Gastrocnemius medialis (tissue), 4 donors: ENCODE measurements at places on chromosomes 11 and 22. TPM values are rescaled to one million over a fixed set of nuclear protein-coding genes. Genes with fewer than 3 reads are reported as not detected.

The OR51B5 gene
- total RNA-seq: not detected

The NCF4 gene
- 3.1 TPM for total RNA-seq

The LRRC56 gene
- 0.29 TPM for total RNA-seq

The FIBIN gene
- 23.6 TPM for total RNA-seq

The LIF gene
- total RNA-seq: not detected

The INSC gene
- not detected for total RNA-seq

The OR52D1 gene
- total RNA-seq: not detected

The OR2AT4 gene
- not detected for total RNA-seq

DNA sequence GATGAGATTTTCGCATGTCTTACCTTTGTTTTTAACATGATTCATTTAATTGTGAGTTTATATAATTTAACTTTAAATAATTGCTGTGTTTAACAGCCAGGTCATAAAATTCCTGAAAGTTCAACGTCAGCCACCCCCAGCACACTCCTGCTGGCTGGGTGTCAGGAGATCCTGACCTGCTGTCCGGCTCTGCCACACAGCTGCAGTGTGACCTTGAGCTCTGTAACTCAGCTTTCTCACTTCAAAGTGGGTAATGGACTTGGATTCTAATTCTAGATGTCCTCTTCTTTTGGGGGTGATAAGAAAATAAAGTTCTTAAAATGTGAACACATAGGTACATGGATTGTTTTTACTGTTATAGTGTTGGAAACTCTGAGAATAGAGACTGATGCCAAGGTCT is 10.9 kb downstream of the VPS26B start:
- DNase-seq: no peak

DNA sequence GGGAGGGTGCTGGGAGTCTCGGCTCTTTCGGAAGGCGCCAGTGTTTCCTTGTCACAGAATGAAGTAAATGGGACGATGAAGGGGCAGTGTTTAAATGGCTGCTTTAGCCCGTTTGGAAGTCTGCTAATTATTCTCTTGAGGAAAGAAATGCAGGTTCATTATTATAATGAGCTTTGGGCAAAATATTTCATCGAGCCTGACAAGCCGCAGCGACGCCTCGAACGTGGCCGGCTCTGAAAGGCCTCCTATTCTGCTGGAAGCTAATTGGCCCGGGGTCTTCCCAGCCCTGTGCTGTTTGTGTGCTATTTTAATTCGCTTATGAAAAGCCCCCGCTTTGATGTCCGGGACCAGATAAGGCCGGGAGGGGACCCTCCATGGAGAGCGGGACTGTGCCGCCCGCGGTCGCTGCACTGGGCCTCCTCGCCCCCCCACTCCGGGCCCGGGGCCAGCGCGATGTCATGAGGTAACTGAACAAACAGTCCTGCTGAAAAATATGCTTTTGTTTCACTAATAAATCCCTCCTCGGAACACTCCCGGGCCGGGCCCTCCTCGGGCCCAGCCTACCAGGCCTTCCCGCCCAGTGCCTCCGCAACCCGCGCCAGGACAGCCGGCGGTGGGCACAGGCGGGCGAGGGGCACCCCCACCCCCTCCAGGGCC is 78.4 kb downstream of the CDKN1C start:
- peak; percentile 15 for DNase-seq

DNA sequence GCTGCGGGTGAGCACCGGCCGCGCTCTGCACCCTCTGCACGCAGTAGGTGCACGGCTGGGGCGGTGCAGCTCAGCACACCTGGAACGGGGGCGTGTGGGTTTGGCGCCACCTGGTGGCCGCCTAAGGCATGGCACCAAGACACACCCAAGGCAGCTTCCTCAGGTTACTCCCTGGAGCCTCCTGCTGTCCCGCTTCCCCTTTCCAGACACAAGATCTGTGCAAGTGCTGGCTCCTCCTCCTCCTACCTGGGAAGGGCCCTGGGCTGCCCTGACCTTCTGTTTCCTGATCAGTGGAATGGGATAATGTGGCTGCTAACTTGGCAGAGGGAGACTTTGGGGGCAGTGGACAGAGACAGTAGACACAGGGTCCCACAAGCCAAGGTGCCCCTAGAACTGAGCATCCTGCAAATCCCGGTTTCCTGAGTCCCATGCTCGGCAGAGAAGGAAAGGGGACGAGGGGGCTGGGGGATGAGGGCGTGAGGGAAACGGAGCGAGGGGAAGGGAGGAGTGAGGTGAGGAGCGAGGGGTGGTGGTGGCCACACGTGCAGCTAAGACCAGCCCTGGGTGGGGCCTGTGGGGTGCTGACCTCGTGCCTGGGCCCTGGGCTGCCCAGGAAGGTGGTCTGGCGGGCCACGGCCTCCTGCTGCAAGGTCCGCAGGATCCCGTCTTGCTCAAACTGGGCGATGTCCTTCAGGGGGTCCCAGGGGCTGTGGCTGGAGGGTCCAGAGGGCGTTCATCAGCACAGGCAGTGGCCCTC is 34.8 kb upstream of the CARS1 start:
- DNase-seq: peak; percentile 38

- no peak for DNase-seq
These were observed 296.2 kb downstream of the NTM start for GRCh38 chr11:131666617-131667016.

GRCh38 chr11:85835729-85836128 is 19.5 kb upstream of the CCDC83 start:
- DNase-seq: no peak

DNA sequence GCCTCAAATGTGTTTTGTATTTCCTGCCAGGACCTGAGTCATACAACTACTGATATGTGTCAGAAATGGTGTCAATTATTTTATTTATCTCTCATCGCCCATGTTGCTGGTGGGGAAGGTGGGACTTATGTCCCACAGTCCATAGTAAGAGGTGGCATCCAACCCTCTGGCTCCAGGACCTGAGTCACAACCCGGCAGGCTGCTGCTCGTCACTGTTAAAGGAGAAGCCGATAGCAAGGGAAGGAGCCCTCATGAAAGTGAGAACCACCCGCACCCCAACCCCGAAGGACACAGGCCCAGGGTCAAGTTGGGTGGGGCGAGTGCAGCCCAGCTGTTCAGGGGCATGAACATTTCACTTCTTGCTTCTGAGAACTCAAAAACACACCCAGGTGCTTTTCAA is 33.1 kb upstream of the TP53I11 start:
- no peak for DNase-seq

DNA sequence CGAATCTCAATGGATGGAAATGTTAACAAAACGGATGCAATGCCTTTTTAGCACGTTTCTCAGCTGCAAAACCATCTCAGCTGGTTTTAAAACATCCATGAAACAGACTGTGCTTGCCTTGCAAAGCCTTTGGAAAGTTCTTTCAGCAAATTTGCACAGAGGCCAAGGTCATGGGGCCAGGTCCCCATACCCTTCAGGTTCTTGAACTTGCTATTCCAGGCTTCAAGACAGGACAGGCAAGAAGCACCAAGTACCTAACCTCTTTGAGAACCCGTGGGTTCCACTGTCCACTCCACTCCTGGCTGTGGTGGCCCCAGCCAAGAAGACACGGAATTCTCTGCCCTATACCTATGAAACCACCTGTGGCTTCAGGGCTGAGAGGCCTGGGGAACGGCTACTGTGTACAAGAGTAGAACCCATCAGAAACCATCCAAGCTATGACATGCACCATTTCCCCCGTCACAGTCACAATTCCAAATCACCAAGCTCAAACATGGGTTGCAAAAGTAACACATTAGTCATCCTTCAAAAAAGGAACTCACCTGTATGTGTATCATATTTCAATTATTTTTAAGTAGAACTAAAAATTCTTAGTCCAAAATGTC is 17.0 kb downstream of the TNKS1BP1 start:
- peak; percentile 16 for DNase-seq

GRCh38 chr11:129749141-129749540 is 66.5 kb upstream of the TMEM45B start:
- DNase-seq: no peak

- no peak for DNase-seq
These were observed 257.6 kb downstream of the LUZP2 start for GRCh38 chr11:24754406-24754805.

- DNase-seq: no peak
These were observed 2.7 kb upstream of the CLMP start for GRCh38 chr11:123197711-123198110.

- no peak for DNase-seq
These were observed 29.9 kb downstream of the CWF19L2 start for GRCh38 chr11:107427569-107428180.

- no peak for DNase-seq
These were observed 90.9 kb downstream of the RRAS2 start for GRCh38 chr11:14267861-14268635.

DNA sequence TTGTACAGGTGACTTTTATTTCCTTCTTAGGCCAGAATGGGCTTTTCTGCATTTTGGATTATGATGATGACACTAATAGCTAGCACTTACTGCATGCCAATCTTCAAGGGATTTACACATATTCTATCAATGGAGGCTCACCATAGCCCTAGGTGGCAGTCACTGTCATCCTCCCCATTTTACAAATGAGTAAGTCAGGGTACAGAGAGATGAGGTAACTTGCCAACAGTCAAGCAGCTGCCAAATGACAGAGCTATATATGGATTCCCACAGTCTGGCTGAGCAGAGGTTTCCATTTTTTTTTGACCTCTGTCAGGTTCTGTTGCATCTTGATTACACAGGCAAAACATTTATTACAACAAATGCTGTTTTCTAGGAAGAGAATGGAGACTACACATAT is 23.8 kb upstream of the C11orf96 start:
- peak; percentile 62 for DNase-seq

- DNase-seq: no peak
These were observed 175.2 kb downstream of the WNT11 start for GRCh38 chr11:76030968-76031590.

DNA sequence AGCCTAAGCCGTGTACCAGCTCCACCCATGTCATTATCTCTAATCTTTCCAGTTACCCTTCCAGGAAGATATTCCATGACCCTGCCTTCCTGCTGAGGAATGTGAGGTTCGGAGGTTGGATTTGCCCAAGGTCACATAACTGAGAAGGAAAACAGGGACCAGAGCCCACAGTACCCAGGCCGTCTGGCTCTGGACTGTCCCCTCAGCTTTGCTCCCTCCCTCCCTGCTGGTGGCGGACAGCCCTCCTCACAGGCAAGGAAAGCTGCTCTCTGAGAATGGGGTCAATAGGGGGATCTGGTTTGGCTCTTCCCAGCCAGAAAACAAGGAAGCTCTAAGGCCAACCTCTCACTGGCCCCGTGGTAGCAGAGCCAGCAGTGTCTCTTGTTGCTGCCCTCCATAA is 63.3 kb downstream of the SYN3 start:
- DNase-seq: no peak

DNA sequence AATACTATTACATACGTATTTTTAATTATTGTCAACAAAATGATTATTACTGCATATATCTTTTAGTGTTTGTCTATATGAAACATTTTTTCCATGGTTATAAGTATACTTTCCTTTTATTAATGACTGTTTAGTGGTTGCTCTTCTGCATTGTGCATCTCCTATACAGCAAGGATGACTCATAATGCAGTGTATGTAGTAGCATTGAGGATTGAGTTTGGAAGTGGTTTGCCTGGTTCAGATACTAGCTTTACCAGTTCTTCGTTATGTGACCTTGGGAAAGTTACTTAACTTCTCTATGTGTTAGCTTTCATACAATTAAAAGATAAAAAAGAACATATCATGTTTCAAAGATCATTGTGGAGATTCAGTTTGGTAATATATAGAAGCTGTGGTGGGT is 44.1 kb downstream of the CHORDC1 start:
- DNase-seq: no peak

- DNase-seq: no peak
These were observed 33.3 kb downstream of the BARX2 start for GRCh38 chr11:129408865-129409444.

DNA sequence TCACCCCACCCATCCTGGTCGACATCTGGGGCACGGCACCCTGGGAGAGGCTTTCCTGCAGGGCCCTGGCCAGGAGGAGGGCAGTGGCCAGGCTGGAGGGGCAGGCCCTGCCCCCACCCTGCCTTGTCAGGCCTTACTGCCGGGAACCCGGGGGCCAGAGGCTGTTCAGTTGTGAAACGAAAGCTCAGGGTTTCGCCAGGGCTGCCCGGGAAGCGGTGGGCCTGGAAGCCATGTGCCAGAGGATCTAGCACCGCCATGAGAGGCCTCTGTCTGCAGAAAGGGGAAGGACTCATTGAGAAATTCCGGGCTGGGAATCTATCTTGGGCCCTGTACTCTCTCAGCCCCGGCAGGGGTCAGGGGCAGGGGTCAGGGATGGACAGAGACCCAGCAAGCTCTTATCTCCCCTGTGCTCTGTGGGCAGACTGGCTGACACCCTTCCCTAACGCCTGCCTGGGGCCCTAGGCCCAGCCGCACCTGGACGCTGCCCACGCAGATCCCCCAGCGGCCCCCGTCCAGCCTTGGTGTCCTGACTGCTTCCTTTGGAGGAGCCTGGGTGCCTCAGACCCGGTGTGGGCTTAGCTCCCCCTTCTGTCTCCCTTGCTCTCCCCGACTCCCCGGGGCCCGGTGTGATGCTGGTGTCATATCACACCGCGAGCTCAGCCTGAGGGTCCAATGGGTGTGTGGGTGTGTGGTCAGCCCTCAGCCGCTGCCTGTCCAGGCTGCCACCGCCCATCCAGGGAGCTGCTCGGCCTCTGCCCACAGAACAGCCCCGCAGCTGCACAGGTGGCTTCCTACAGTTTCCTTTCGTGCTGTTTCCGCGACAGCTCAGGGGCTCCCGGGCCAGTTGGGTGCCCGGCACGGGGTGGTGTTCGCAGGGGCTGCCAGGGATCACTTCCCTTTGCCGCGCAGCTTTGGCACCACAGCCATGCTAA is 6.5 kb downstream of the PIM3 start:
- peak; percentile 76 for DNase-seq

DNA sequence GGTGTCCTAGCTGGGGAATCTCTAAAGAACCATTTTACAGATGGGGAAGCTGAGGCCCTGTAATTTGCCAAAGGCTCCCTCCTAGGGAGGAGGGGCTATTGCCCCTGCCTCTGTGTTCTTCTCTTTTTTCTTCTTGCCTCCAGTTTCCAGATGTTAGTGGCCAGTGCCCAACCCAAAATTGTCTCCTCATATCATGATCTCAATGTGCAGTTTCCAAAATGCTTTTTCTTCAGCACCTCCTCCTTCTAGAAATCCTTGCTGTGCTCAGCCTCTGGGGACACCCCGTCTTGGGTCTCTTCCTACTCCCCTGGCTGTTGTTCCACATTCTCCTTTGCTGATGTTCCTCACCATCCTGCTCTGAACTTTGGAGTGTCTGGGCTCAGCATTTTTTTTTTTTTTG is 9.5 kb upstream of the CHRM1 start:
- DNase-seq: no peak

DNA sequence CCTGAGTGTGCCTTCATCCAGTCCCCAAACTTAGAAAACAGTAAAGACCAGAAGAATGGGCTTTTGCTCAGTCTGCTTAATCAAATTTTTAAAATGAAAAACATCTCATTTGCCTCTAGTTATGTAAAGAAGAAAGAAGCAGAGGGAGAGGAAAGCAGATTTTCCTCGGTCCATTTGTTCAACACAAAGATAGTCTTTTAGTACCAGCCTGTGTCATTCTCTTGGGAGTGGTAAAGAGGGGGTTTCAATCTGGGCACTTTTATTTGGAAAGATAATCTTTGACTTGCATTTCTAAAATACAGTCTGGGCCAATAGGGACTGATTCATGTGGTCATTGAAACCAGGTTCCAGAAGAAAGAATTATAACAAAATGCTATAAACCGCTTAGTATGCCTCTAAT is 29.5 kb downstream of the KREMEN1 start:
- no peak for DNase-seq

- DNase-seq: no peak
These were observed 37.8 kb downstream of the BTG4 start for GRCh38 chr11:111474432-111474831.

- DNase-seq: no peak
These were observed 10.7 kb upstream of the GTSE1 start for GRCh38 chr22:46286006-46286405.

- no peak for DNase-seq
These were observed 597.4 kb downstream of the SOX6 start for GRCh38 chr11:15758857-15759465.
